ENCODE measurements at places on chromosomes 12 and 14. TPM values are rescaled to one million over a fixed set of nuclear protein-coding genes. Genes with fewer than 3 reads are reported as not detected.

INHBC gene
- not detected for total RNA-seq

DNA sequence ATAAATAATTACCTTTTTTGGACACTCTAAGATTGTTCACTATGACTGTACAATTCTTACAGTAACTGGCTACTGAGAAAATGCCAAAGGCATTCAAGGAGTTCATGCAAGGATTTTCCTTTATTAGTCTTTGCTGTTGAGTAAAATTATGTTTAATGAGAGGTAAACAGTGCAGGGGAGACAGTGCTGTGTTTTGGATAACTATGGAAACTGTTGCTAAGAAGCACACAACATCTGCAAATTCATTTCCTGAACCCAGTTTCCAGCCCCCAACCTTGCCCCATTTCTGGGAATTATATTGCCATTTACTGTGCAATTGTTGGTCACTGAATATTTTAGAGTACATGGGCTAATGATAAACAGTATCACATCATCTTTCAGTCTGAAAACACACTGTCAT is 1005.8 kb downstream of the TRHDE start:
- H3K27ac ChIP-seq, result no peak overlapping the region
- no peaks in the 10 kb centered on the region for H3K4me1 ChIP-seq
- H3K36me3 ChIP-seq, result no peaks in the 10 kb centered on the region
- no peak overlapping the region for H3K4me3 ChIP-seq
- no peak for DNase-seq
- no peaks in the 10 kb centered on the region for H3K27me3 ChIP-seq

DNA sequence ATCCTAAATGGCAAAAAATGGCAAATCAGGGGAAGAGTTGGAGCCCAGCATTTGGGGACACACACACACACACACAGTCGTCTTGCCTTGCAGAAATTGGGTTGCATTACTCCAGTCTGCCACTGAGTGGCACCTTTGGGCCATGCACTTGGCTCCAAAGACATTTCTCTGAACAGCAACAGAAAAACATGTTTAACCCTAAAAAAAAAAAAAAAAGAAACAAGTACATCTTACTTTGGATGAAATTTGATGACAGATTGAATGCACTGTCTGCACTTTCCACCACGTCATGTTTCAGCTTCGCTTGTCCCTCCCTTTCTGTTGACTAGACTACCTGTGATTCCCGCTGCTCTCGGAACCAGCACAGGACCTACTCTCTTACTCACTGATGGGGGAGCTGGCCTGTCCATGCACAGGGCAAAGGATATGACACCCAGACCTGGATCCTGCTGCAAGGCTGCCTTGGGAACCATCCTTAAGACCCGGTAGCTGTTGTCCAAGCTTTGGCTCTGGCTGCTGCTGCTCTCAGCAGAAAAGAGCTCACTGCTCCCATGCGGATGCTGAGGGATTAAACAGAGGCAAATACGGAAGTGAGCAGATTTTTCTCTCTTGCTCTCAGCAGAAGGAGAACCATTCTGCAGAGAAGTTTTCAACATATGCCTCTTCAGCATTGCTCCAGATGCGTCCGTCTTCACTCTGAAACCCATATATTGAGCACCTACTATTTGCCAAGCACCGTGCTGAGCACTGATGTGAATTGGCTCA is 376.8 kb downstream of the DPF3 start:
- H3K27ac ChIP-seq, result no peak overlapping the region
- DNase-seq, result no peak
- H3K4me1 ChIP-seq, result no peaks in the 10 kb centered on the region

DNA sequence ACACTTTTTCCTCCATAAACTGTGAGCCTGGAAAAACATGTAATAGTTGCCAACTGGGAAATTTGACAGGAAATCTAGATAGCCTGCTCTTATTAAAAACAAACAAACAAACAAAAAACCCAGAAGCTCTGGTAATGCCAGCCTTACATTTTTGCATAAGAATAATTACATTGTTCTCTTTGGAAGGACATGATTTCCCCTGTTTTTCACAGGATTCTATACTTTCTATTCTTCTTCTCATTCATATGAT is 137.9 kb downstream of the AEBP2 start:
- no peaks in the 10 kb centered on the region for H3K27me3 ChIP-seq
- DNase-seq, result no peak
- H3K36me3 ChIP-seq, result no peaks in the 10 kb centered on the region
- peaks cover 29% of the 10 kb centered on the region for H3K4me1 ChIP-seq
- H3K27ac ChIP-seq, result peak overlapping the region; percentile 49

DNA sequence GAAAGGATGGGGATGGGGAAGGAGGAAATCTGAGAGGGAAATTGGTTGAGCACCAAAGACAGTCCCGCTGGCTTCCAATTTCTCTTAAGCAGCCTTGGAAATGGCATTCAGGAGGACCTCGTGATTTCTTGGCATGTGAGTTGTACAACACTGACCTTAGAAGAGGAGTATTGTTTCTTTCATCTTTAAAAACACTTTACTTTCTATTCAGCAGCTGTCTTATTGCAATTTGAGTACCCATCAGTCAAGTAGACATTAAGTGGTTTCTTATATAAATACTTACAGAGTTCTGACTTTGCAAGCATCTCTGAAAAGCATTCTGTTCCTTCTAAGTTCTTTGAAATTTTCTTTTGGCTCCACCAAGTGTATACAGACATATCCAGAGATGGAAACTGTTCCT is 83.2 kb downstream of the LMNTD1 start:
- DNase-seq, result no peak
- H3K27me3 ChIP-seq, result no peaks in the 10 kb centered on the region
- H3K36me3 ChIP-seq, result no peaks in the 10 kb centered on the region
- no peaks in the 10 kb centered on the region for H3K4me1 ChIP-seq

- H3K4me3 ChIP-seq, result peak overlapping the region; percentile 27
- no peak for DNase-seq
- H3K36me3 ChIP-seq, result no peaks in the 10 kb centered on the region
- H3K4me1 ChIP-seq, result peaks cover 2% of the 10 kb centered on the region
- no peaks in the 10 kb centered on the region for H3K27me3 ChIP-seq
Observed at GRCh38 chr12:115354007-115354890, 670.3 kb upstream of the TBX3 start.

DNA sequence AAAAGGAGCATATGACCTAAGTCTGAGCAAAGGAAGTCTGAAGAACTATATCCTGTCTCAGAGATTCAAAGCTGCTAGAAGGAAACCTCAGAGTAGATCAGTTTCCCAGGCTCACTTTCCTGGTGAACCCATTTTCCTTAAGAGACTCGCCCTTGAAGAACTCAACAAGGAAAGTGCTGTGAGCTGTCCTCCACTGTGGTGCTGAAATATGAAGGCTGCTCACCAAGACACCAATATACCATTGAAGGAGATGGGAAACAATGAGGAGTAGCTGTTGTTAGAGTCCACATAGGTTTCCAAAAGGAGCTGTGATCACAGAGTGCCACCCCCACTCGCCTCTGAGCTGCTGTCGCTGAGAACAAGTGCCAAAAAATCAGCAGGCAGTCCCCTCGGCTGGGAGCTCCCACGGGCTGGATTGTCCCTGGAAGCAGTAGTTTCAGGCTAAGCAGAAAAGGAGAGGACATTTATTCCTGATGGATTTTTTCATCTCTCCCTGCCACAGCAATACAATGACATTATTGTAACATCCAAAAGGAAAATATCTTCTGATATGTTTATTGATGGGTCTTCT is 282.1 kb downstream of the RPS29 start:
- no peaks in the 10 kb centered on the region for H3K4me1 ChIP-seq
- H3K4me3 ChIP-seq, result no peak overlapping the region
- H3K27ac ChIP-seq, result no peak overlapping the region
- H3K36me3 ChIP-seq, result no peaks in the 10 kb centered on the region

DNA sequence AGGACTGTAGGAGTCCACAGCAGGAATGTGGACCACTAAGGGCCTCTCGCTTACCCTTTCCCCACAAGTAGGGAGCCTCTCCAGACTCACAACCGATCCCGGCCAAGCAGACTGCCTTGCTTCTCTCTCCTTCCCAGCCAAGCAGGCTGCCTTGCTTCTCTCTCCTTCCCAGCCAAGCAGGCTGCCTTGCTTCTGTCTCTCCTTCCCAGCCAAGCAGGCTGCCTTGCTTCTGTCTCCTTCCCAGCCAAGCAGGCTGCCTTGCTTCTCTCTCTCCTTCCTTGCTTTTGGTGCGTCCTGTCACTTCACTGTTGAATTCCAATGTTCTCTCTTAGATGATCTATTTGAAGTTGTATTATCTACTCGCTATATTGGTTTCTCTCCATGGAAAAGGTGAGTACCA is 32.6 kb upstream of the CCND2 start:
- no peak overlapping the region for H3K27ac ChIP-seq
- no peaks in the 10 kb centered on the region for H3K4me1 ChIP-seq
- H3K27me3 ChIP-seq, result no peaks in the 10 kb centered on the region
- DNase-seq, result no peak
- no peaks in the 10 kb centered on the region for H3K36me3 ChIP-seq

- H3K27ac ChIP-seq, result peak overlapping the region; percentile 96
- H3K4me1 ChIP-seq, result peaks cover 21% of the 10 kb centered on the region
- DNase-seq, result peak; percentile 88
- H3K4me3 ChIP-seq, result peak overlapping the region; percentile 84
- H3K36me3 ChIP-seq, result peaks cover 45% of the 10 kb centered on the region
Observed at GRCh38 chr12:56158926-56159461, 835 bp downstream of the MYL6 start.

- no peak for DNase-seq
- no peaks in the 10 kb centered on the region for H3K36me3 ChIP-seq
- no peaks in the 10 kb centered on the region for H3K27me3 ChIP-seq
- no peak overlapping the region for H3K4me3 ChIP-seq
- no peak overlapping the region for H3K27ac ChIP-seq
Observed at GRCh38 chr12:1059162-1059561, 68.1 kb downstream of the ERC1 start.

GRCh38 chr12:120688527-120689071 is 1.6 kb downstream of the MLEC start:
- DNase-seq, result no peak
- no peaks in the 10 kb centered on the region for H3K36me3 ChIP-seq
- peak overlapping the region; percentile 91 for H3K4me3 ChIP-seq
- peaks cover 20% of the 10 kb centered on the region for H3K4me1 ChIP-seq

ANKRD33 gene
- total RNA-seq, result not detected

GRCh38 chr12:63382930-63383329 is 231.9 kb upstream of the AVPR1A start:
- no peaks in the 10 kb centered on the region for H3K4me1 ChIP-seq
- H3K36me3 ChIP-seq, result no peaks in the 10 kb centered on the region
- no peak overlapping the region for H3K27ac ChIP-seq

- no peak overlapping the region for H3K4me3 ChIP-seq
- H3K27ac ChIP-seq, result no peak overlapping the region
- H3K27me3 ChIP-seq, result no peaks in the 10 kb centered on the region
- no peaks in the 10 kb centered on the region for H3K36me3 ChIP-seq
- H3K4me1 ChIP-seq, result no peaks in the 10 kb centered on the region
Observed at GRCh38 chr12:102390068-102390467, 90.3 kb downstream of the IGF1 start.

CCDC198 gene
- total RNA-seq, result not detected

DNA sequence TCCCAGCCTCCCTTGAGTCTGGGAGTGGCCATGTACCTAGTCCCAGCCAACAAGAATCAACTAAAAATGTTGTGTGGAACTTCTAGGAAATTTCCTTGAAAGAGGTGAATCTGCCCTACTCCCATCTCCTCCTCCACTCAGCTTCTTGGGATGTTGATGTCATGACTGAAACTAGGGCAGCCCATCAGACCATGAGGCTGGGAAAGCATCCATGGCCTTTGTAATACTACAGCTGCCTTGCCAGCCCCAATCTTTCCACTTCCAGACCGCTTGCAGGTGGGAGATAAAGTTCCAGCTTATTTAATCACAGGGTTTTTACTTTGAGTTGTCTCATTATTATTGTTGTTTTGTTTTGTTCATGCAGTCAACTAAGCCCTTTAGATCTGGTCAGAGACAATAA is 170.3 kb upstream of the LMNTD1 start:
- no peak overlapping the region for H3K27ac ChIP-seq
- no peaks in the 10 kb centered on the region for H3K27me3 ChIP-seq
- no peak overlapping the region for H3K4me3 ChIP-seq

CMKLR1 gene
- 29.1 TPM for total RNA-seq

GRCh38 chr14:33758547-33758946 is 192.3 kb downstream of the EGLN3 start:
- H3K4me3 ChIP-seq, result no peak overlapping the region
- H3K36me3 ChIP-seq, result no peaks in the 10 kb centered on the region
- no peak overlapping the region for H3K27ac ChIP-seq
- peaks cover 7% of the 10 kb centered on the region for H3K4me1 ChIP-seq
- peaks cover 7% of the 10 kb centered on the region for H3K27me3 ChIP-seq

DNA sequence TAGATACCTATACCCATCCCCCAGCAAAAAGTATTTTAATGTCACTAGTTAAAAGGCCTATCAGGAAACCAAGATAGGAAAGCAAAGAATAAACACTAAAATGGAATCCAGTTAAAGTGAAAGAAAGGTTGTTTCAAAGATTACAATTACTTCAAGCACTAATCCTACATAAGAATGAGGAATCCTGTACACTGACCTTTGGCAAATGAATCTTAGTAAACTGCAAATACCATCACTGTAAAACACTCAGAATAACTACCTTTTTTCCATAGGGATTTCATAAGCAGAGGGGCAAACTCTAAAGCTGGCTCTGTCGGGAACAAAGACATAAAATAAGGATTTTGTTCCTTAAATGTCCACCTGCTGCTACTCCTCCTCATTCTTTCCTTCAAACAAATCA is 25.9 kb downstream of the CEP83 start:
- H3K36me3 ChIP-seq, result no peaks in the 10 kb centered on the region
- H3K4me1 ChIP-seq, result peaks cover 16% of the 10 kb centered on the region
- no peak for DNase-seq
- H3K4me3 ChIP-seq, result no peak overlapping the region
- no peak overlapping the region for H3K27ac ChIP-seq
- no peaks in the 10 kb centered on the region for H3K27me3 ChIP-seq

OR6C65 gene
- not detected for total RNA-seq

GRCh38 chr14:90511252-90511651 is 114.4 kb downstream of the CALM1 start:
- no peaks in the 10 kb centered on the region for H3K27me3 ChIP-seq
- no peak overlapping the region for H3K27ac ChIP-seq
- H3K4me3 ChIP-seq, result no peak overlapping the region
- peaks cover 14% of the 10 kb centered on the region for H3K4me1 ChIP-seq

Measured in upper lobe of right lung (tissue), 1 donor.